Small intestine (tissue), 16 donors: ENCODE measurements at places on chromosomes 3 and 15. TPM values are rescaled to one million over a fixed set of nuclear protein-coding genes. Genes with fewer than 3 reads are reported as not detected.

- peak; percentile 20 for DNase-seq
These were observed 62.9 kb downstream of the FBN1 start for GRCh38 chr15:48582452-48583247.

The SPG11 gene
- 34.6 TPM for polyA plus RNA-seq

The FAM3D gene
- 168 TPM for polyA plus RNA-seq

GRCh38 chr15:48494631-48495030 lies 150.9 kb downstream of the FBN1 start:
- no peak for DNase-seq

- DNase-seq: no peak
These were observed 238.1 kb upstream of the SETMAR start for GRCh38 chr3:4065085-4065484.

The CCR9 gene
- polyA plus RNA-seq: 1.1 TPM

DNA sequence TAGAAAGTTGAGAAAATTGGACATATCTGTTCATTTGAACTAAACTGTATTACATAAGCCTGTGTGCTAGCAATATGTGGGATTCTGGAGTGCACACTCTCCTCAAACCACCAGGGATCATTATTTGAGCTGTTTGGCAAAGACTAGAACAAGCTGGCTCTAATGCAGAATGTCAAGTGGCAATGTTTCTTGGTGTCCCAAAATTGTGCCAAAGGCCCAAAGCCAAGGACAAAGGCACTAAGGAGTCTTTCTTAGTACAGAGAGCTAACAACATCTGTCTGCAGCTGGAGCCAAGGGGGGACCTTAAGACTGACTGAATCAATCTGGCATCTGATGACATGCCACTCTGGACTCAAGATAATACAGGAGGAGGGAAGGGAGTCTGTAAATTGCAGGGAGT lies 76.7 kb upstream of the STRIT1 start:
- no peak for DNase-seq

GRCh38 chr3:85050821-85051220 lies 92.0 kb downstream of the CADM2 start:
- DNase-seq: no peak

DNA sequence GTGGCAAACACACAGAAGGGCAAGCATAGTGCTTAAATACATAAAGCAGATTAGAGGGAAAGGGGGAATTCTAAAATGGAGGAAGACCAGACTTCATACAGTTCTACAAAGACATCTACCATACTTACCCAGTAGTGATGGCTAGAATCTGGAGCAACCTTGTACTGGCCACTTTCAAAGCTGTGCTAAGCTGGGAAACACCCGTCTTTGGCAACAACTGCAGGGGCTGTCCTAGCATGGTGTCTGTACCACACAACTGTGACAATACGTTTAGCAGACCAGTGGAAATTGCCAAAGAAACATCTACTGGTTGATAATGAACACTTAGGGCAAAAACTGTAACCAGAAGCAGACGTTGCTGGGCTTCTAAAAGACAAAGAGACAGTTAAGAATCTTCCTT lies 97.0 kb downstream of the FBXL22 start:
- DNase-seq: no peak

The ABI3BP gene
- polyA plus RNA-seq: 122 TPM

The TMEM39A gene
- 39.5 TPM for polyA plus RNA-seq

The CYP1A2 gene
- polyA plus RNA-seq: not detected

DNA sequence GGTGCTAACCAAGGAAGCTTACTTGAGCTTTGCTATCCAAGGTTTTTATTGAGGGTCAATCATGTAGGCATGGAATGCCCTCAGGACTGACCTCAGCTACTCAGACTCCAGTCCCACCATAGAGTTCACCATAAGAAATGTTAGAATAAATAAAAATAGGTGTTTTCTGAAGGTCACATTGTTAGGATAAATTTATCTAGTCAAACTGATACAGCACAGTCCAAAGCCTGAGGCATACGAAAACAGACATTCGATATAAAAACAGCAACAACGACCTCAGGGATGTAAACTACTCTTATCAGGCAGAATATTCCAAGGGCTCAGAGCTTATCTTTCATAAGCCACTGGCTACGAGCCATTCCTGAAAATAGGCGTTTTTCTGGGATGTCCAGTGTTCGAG lies 690.6 kb downstream of the MCTP2 start:
- DNase-seq: no peak

DNA sequence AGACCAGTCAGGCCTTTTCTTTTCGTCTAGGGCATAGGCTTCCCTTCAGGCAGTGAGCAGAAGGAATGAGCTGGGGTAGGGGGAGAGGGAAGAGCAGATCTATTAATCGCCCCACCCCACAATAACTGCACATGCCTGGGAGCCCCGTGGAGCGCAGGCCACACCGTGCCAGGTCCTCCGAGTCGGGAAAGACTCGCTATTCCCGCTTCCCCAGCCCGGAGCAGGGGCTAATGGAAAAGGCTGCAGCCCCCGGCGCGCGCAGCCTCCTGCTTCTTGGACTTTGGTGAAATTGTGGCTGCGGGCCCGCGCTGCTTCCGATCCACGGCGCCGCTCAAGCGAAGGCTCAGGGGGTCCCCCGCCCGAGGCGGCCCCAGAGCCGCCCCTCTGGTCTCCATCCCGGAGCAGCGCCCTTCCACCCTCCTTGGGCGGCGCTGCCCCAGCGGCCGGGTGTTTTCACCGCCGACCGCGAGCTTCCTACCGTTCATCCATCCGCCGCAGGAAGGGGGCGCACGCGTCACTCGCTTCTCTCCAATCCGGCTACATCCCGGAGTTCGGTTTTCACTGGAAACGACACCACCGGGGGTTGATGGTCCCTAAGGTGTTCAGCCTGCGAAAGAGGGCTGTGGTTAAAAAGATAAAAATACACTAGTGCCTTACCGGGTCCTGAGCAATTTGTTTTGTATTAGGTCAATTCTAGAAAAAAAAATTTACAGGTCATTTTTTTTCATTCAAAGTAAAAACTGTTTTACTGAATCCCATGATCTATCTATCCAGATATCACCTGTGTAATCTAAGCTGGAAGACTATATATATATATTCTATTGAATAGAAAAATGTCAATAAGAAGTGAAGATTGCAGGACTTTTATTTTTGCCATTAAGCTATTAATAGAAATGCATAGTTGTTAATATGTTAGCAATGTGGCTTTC lies 4.4 kb upstream of the SYNM start:
- peak; percentile 82 for DNase-seq

DNA sequence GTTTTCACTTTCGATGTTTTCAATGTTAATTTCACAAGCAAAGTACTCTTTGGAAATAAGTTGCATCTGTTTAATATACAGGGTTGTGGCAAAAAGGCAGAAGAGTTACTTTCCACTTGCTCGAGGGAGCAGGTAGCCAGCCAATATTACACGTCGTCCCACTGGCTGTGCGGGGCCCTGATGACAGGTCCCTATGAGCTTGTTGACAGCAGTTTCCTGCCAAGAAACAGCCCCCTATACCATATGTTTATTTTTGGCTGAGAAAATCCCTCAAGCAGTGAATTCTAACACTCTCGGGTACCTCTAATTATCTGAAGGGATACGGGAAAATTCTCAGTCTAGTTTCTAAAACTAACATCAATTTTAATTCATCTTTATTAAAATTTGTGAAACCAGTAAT lies 116.8 kb upstream of the SGO1 start:
- DNase-seq: no peak

The C3orf49 gene
- polyA plus RNA-seq: not detected

DNA sequence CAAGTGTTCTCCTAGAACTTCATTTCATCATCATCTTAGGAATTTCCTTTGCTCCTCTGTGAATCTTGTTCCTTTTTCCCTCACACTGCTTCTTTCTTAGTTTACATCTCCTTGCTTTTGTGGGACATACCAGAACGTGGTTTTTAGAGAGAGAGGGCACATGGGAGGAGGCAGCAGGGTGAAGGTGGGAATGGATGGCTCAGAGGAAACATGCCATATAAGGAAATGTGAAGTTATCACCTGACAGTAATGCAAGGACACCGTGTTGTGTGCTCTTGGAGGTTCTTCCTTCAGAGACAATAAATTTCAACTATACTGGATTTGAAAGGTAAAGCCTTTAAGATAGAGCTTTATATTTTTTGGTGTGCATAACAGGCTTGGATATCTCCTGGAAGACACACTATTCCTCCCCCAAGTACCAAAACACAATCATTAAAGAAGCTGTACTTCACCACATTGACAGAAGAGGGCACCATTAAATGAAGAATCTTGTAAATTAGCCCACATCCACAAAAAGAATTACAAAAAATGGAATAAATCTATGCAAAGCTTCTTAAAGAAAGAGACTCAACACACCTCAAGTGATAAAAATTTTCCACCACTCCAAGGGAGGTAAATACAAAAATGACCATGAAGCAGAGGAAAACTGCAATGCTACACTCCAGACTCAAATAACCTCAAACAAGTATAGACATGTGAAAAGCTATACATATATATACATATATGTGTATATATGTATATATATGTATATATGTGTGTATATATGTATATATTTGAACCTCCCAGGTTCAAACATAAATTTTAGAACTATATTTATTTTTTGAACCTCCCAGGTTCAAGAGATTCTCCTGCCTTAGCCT lies 26.1 kb downstream of the RPL39L start:
- peak; percentile 41 for DNase-seq

The WDR93 gene
- not detected for polyA plus RNA-seq

DNA sequence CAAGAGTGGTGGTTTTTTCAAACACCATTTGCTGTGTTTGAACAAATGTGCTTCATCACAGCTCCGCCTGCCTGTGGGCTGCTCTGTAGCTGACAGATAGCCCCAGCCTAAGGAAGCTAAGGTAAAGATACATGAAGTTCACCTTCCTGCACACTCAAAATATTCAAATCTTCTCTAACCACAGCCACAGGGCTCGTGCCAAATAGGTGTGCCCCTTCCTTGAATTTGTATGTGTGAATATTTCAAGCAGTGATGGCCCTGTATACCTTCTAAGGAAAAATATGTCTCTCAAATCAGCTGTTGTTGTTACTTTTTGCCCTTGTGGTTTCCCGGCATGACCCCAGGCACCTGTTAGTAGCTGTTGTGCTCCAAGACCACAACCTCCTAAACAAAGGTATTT lies 92.8 kb downstream of the CCNL1 start:
- no peak for DNase-seq

GRCh38 chr15:57285386-57285785 lies 90.9 kb upstream of the CGNL1 start:
- DNase-seq: no peak

The TRANK1 gene
- polyA plus RNA-seq: 8.8 TPM

- no peak for DNase-seq
These were observed 162.2 kb upstream of the TLE3 start for GRCh38 chr15:70259640-70260508.

GRCh38 chr3:47225310-47225906 lies 57.2 kb downstream of the KIF9 start:
- no peak for DNase-seq

- peak; percentile 26 for DNase-seq
These were observed 476.3 kb downstream of the AGBL1 start for GRCh38 chr15:86555939-86556338.
